ENCODE measurements at places on chromosomes 3 and 15.
A peak's percentile ranks its signal among the peaks of the same experiment; 100 is the strongest.

GRCh38 chr3:125431391-125431790 is 56.3 kb upstream of the ZNF148 start:
- no peak for DNase-seq

GRCh38 chr15:59611276-59612260 is at the start of gene GCNT3:
GCNT3 (plus strand) TSS chr15:59611783; CDS start chr15:59618239, 6,456 bp downstream.
- no peak for DNase-seq

DNA sequence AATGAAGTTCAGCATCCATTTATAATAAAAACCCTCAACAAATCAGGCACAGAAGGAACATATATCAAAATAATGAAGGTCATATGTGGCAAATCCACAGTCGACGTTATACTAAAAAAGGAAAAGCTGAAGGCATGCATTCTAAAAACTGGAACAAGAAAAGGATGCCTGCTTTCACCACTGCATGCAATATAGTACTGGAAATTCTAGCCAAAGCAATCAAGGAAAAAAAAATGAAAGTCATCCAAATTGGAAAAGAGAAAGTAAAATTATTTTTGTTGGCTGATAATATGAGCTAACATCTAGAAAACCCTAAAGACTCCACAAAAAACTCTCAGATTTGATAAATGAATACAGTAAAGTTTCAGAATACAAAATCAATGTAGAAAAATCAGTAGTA is 1123.2 kb downstream of the TBL1XR1 start:
- no peak for DNase-seq

DNA sequence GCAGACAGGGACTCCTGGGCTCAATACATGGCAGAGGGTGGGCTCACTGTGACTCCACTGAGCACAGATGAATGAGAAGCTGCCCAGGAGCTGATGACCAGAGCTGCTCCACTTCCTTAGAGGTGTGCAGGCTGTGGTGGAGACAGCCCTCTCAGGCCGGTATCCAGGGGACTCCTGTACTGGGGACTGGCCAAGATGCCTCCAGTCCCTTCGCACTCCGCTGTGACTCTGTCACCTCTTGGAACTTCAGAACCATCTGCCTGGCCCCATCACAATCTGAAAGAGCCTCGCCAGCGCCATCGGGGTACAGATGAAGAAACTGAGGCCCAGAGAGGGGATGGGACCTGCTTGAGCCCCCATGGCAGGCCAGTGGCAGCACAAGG is 111.2 kb downstream of the ETFA start:
- no peak for DNase-seq

- DNase-seq: peak; percentile 7
Observed at GRCh38 chr15:86620157-86620556, 540.5 kb downstream of the AGBL1 start.
